Lower leg skin (tissue), 4 donors: ENCODE measurements at places on chromosomes 5 and 9.

DNA sequence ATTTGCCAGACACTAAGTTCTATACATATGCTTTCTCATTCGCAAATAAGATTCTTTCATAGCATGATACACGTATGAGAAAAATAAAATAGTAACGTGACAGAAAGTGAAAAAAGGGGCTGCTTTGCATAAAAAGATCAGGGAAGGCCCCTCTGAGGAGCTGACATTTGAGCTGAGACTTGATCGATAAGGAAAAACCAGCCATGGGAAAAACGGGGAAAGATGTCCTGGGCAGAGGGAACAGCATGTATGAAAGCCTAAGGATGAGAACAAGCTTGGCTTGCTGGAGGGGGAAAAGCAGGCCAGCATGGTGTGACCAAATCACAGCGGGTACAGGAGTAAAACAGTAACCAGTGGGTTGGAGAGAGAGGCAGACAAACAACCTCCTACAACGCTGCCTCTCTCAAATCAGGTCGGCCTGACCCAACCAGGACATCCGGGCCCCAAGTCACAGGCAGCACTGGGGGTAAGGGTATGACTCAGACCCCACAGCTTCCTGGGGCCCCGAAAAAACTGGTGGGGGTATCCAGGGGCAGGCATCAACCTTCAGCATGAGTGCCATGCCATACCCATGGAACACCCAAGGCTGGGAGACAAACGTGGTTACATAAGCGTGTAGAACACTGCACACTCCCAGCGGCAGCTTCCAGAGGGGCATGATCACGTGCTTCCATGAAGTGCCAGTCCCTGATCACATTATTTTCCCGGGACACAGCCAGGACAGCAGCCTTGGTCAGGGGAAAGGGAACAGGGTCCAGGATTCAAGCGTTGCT, 2.2 kb downstream of the TNIP1 start:
- no peak for DNase-seq

GRCh38 chr5:126198531-126198930, 224.7 kb upstream of the GRAMD2B start:
- DNase-seq = no peak

DNA sequence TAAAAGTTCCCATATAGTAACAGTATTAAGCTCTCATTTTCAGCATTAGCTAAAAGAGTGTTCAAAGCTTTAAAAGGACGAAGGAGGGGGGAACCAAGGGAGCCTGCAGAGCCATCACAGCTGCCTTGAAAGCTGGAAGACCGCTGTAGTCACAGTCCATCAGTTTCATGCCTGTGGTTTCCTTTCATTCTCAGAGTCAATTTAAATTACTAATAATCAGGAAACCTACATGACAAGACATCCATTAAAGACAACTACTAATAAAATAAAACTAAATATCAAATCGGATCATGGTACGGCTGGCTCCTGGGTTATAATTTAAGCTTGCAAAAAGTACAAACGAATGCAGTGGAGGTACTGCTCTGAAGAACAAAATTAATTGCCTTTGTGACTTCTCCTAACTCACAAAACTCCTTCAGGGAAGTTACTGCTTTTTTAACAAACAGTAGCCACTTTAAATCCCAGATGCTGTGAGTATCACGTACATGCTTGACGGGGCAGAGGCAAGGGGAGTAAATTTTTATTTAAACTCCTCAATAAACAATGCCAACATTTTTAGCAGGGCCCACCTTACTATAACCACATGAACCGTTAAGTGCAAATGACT, 213.5 kb downstream of the DENND1A start:
- DNase-seq = no peak

- DNase-seq = no peak
Measured at GRCh38 chr5:81759632-81760005, 8.7 kb upstream of the SSBP2 start.

DNA sequence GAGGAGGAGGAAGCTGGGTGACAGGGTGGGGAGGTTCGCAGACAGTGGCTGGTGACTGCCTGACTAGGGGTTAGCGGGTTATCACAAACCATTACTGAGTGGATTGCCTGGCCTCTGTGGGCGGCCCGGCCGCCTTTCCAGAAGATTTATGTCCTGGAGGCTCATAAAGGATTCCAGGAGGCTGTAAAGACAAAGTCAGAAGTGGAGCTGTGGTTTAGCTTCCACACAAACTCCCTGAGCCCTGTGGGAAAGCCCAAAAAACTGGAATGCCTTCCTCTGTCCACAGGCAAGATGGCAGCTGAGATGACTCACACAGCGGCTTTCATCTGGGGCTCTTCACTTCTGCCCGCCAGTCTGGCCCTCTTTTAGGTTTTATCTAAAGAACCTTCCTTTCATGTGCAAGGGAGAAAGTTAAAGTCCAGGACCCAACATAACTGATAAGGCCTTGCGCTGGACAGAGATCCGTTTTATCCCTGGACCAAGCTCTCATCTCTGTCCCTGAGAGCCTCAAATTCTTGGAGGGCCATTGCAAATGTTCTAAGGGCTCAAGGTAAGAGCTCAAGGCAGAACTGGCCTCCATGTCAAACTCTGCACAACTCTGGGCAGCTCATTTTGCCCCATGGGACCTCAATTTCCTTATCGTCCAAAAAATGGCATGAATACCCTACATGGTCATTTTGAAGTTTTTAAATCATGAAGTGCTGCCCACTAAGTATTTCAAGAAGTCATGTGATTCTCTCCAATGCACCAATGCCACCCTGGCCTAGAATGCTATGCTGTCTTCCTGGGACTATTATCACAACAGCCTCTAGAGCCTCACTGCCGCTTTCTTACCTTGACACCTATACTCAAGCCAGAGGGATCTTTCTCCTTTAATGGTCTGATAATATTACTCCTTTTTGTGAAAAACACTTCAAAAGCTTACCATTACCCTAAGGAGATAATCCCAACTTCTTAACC, 249.4 kb upstream of the TRIM32 start:
- no peak for DNase-seq
